NCI-H2081 (cell line): ENCODE measurements at places on chromosomes 3 and 15.
A peak's percentile ranks its signal among the peaks of the same experiment; 100 is the strongest.

- DNase-seq = no peak
These were observed 86.2 kb downstream of the NPAP1 start for GRCh38 chr15:24761704-24762302.

- DNase-seq = no peak
These were observed 304.0 kb upstream of the TLE3 start for GRCh38 chr15:70401709-70402108.

GRCh38 chr3:66083096-66083678, 44.5 kb upstream of the MAGI1 start:
- no peak for DNase-seq

DNA sequence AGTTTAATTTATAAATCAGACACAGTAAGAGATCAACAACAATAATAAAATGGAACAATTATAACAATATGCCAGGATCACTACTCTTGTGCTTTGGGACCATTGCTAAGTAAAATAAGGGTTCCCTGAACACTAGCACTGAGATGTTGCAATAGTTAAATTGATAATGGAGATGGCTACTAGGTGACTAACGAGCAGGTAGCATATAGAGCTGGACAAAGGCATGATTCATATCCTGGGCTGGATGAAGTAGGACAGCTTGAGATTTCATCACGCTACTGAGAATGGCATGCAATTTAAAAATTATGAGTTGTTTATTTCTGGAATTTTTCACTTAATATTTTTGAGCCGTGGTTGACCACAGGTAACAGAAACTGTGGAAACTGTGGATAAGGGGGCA, 20.7 kb upstream of the MYZAP start:
- no peak for DNase-seq

DNA sequence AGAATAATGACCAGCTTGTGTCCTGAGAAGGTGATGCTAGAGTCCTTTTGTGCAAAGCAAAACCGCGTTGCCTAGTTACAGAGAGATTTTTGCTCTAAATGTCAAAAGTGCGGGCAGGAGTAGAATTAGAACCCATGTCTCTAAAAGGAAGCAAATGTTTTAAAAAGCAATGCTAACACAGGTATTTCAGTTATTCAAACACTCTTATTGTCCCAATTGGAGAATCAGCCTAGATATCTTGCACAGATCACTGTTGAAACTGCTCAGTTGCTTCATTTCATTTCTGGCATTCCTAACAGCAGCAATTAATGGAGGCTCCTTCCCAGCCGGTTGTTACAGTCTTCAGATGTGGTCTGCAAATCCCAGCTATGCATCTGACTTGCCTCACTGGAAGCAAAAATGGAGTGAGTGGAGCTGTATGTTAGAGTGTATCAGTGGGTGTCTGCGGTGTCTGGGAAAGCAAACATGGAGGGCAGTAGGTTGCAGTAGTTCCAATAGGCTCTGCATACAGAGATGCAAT, 55.6 kb upstream of the SEMA6D start:
- DNase-seq = no peak

- no peak for DNase-seq
These were observed 19.5 kb downstream of the SETMAR start for GRCh38 chr3:4322635-4323034.

DNA sequence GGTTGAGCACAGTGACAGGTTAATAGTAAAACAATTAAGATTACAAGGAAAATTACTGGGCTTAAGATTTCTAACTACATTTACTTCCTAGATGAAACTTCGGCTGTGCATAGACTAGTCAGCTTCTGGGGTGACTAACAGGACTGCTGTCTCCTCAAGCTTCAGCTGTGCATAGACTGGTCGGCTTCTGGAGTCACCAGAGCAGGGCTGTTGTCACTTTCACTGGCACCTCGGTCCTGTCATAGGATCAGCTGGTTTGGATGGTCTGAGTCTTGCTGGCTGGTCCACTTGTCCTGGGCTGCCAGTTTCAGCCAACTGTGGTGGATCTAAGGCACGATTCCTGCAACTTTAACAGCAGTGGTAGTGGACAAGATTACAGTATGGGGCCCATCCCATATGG, 23.9 kb upstream of the ACAD9 start:
- no peak for DNase-seq

DNA sequence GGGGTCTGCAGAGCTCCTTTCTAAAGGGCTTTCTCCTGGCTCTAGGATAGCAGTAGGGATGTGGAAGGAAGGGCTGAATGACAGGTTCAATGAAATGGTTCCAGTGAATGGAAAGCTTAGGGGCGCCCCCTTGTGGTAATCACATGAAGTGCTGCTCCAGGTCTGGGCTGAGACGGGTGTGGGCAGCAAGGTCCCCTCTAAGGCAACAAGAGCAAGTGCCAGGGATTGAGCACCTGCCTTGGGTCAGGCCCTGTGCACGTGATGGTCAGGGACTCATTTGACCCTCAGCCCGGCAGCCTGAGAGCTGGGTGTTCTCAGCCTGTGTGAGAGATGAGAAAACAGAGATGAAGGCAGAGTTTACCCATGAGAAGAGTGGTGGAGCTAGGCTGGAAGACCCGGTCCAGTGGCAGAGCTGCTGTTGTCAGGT, 12.1 kb upstream of the CX3CR1 start:
- DNase-seq = peak; percentile 57

- no peak for DNase-seq
These were observed 62.3 kb downstream of the SYNM start for GRCh38 chr15:99167201-99167600.

DNA sequence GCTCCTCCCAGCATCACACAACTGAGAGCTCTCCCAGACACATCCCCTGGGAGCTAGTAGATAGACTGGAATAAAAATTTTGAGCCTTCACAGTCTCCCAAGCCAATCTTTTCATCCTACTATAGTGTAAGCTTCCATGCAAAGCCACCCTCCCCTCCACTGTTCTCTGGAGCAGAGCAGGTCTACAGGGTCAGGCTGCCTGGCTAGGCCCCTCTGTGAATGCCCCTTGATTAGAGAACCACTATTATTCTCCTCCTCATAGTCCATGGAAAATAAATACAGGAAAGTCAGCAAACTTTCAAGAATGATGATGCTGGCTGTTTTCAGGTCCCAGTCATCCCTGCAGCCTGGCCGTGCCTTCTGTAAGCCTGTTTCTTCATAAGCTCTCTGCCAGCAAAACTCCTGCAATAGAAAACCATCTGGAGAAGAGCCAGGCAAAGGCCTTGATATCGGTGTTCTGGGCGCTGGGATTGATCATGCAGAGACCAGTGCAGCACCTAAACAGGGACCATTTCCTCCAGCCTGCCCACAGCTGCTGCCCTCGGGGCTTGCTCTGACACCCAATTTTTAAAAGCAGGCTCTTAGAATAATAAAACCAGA, 51.7 kb downstream of the CRYGS start:
- no peak for DNase-seq

GRCh38 chr15:91787198-91787597, 66.3 kb upstream of the SLCO3A1 start:
- peak; percentile 14 for DNase-seq

DNA sequence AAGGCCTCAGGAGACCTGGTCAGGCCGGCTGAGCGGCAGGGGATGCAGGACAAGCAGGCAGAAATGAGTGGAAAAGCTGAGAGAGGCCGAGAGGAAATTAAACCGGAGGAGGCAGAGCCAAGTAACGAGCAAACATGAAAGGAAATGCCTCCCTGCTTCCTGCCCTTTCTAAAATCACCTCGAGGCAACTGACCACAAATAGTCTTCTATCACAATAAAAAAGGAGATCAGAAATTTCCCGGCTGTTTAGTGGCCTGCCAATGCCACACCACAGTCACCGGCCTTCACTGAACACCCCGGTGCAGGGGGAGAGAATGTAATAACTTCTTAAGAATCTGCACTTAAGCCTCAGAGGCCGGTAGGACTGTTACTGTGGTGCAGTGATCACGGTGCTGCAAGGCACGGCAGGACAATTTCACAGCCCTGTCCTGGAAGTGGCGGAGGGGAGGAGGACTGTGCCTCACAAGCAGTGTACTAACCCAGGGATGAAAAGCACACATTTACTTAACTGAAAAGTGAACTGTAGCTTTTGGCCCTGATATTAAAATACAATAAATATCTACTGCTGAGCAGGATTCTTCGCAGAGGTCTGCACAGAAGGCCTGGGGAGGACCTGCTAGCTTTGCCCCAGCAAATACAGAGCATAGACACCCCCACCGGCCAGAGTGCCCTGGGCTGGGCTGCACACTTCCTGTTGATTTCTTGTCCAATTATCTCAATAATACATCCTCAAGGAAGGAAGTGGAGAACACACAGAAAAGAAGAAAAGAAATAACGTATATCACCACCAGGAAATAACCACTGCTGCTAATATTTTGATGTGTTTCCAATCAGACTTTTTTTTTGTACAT, 183.5 kb upstream of the NSMCE3 start:
- peak; percentile 13 for DNase-seq

DNA sequence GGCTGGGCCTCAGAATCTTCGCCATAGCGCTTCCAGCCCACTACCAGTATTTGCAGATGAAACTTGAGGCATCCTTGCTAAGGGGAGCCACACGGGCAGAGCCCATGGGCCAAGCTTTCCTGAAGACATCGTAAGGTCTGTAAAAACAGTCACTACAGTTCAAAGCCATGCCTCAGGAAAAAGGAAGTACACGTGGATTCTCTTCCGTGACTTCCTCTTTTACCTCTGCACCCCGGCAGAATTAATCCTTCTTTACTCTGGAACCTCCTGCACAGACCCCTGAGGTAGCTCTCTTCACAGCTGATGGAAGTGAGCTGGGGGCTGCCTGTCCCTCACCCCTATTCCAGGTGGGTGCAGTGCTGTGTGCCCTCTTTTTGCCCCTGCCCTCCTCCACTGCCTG, 129.2 kb downstream of the CHDH start:
- DNase-seq = no peak

GRCh38 chr3:80914854-80915253, 846.6 kb downstream of the GBE1 start:
- no peak for DNase-seq

DNA sequence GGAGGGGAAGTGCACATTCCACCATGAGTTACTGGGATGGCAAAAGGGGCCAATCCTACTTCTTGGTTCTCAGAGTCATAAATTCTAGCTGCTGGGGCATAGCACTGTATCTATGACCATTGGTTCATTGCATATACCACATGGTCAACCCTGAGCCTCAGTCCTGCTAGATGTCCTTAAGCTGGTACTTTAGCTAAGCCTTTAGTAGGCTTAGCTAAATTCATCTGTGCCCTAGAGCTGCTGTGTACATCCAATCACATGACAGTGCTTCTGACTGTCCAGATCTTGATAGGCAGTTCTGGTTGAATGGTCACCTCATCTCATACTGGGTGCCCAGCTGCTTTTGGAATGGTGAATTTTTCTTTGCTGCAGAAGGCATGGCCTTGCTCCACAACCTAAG, 8.2 kb downstream of the NDUFB4 start:
- DNase-seq = no peak

DNA sequence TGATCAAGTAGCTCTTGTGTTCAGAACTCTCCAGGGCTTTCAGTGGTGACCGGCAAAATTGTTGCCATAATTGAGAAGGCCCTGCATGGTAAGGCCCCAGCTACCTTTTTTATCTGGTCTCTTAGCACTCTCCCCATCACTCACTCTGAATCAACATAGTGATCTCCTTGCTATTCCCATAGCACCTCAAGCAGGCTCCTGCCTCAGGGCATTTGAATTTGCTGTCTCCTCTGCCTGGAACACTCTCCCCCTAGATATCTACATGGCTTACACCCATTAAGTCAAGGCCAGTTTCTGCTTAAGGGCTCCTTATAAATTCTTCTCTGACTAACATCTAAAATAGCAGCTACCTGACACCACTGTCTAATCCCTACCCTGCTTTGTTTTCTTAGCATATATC, 3.3 kb upstream of the ARID3B start:
- no peak for DNase-seq

DNA sequence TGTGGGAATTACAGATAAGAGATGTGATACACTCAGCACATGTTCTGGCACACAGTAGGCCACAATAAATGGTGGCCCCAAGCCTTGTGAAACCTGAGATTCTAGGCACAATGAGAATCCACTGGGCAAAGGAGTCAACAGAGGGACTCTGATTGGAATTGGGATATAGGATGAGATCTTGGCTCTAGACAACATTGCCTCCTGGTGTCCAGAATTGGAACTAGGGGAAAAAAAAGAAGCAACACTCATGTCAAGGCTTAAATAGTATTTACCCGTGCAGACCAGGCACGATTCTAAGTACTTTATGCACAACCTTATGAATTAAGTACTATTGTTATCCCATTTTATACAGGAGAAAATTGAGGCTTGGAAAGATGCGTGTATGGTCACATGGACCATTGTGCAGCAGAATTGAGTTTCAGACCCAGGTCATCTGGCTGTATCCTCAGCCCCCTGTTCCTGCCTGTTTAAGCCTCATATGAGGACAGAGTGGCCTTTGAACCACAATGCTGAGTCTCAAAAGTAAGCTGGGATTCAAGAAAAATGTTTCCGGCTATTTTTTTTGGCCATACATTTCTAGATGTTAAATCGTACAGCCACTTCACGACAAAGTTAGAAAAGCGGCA, 124.8 kb downstream of the SV2B start:
- DNase-seq = peak; percentile 69

DNA sequence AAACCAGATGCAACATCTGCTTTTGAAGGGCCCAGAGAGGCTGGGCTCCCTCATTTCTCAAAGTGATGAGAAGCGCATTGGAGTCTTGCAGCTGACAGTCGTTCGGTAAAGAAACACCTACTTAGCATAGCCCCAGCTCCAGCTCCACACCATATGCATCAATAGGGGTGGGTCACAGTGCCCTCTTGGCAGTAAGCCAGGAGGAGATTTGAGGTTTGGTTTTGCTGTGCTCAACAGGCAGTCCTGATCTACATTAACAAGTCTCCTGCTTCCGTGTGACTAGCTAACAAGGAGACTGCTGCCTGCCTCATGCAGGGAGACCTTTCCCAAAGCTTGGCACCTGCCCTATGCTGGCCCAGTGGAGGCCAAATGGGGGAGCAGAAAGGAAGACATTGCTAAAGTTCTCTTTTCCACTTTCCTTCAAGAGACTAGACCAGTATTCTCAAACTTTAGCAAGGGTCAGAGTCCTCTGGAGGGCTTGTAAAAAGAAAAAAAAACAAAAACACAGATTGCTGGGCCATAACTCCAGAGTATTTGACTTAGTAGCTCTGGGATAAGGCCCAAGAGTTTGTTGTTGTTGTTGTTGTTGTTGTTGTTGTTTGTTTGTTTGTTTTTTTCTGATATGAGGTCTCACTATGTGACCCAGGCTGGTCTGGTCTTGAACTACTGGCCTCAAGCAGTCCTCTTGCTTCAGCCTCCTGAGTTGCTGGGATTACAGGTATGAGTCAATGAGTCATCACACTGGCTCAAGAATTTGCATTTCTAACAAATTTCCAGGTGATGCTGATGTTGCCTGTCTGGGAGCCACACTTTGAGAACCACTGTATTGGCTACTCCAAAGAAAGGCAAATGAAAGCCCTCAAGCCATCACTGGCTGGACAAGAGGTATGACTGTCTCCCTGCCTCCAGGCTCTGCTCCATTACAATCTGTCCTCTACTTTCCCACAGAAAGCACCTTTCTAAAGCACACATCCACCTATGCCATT, 294.9 kb downstream of the RORA start:
- DNase-seq = peak; percentile 38
